Thymus (tissue), 14 donors: ENCODE measurements at places on chromosomes 2 and 18.
A peak's percentile ranks its signal among the peaks of the same experiment; 100 is the strongest.

GRCh38 chr2:127129937-127130336 is 23.0 kb upstream of the BIN1 start:
- no peak for DNase-seq

DNA sequence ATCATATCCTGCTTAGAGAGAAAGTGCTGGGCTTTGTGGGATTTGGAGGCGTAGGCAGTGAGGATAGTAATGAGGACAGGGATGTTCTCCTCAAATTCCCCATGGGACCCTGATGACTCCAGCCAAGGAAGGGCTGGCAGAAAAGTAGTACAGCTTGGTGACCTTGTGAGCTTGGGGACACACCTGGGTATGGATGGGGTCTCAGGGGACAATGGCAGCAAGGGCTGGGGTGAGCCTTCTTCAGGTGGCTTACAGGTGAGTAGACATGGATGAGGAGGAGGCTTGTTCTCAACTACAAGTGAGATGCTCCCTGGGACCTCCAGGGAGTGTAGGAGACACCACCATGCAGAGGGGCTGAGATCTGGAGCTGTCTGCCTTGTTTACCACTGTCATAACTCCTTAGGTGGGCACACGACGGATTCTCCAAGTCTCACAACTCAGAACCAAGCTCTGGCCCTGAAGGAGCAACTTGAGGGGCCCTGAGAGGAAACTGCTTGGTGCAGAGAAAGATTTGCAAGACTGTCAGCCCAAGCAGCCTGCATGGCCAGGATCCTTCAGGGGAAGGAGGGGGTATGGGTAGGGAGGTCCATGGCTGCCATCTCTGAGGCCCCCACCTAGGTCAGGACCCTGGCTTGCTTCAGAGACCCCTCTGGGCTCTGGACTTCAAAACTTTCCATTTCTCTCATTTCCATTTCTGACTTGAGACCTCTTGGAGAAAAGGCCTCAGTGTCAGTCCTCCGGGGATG is 262.8 kb downstream of the DYSF start:
- no peak for DNase-seq

- no peak for DNase-seq
Measured at GRCh38 chr2:42813763-42814162, 21.4 kb upstream of the HAAO start.

GRCh38 chr18:57331718-57332117 is 20.6 kb upstream of the ST8SIA3 start:
- no peak for DNase-seq

GRCh38 chr2:179049203-179049545 is 763 bp downstream of the CCDC141 start:
- no peak for DNase-seq

GRCh38 chr2:54589340-54590215 is 133.5 kb downstream of the SPTBN1 start:
- DNase-seq: peak; percentile 73

- DNase-seq: no peak
Measured at GRCh38 chr2:57330447-57330846, 716.2 kb upstream of the VRK2 start.

- DNase-seq: no peak
Measured at GRCh38 chr2:42874949-42875801, 82.8 kb upstream of the HAAO start.

DNA sequence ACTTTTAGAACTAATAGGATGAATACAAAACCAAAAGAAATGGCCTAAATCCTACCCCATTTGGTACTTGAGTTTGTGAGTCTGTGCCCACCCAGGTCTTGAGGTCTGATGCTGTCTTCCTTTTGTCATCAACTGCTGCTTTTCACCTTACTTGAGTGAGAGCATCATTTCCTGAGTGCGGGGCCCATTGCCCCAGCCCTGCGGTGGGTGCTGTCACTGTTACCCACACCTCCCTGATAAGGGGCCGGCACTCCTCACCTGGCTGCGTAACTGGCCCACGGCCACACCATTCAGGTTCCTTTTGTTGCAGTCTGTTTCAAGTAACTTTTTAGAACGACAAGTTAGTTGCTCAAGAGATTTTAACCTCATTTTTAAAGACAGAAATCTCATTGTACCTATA is 25.3 kb downstream of the RAB12 start:
- DNase-seq: no peak

DNA sequence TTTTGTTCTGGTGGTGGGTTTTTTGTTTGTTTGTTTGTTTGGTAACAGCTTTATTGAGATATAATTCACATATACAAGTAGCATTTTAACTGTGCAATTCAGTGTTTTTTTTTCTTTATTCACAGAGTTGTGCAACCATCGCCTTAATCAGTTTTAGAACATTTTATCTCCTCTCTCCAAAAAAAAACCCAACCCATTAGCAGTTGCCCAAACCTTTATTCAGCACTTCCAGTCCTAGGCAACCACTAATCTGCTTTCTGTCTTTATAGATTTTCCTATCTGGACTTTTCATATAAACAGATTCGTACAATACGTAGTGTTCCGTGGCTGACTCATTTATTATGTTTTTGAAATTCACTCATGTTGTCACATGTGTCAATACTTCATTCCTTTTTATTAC is 38.7 kb downstream of the CCDC138 start:
- no peak for DNase-seq
